Dorsolateral prefrontal cortex (tissue), 122 donors: ENCODE measurements at places on chromosomes 3 and 15.

- DNase-seq: no peak
Measured at GRCh38 chr3:128984596-128984995, 9.3 kb downstream of the CFAP92 start.

DNA sequence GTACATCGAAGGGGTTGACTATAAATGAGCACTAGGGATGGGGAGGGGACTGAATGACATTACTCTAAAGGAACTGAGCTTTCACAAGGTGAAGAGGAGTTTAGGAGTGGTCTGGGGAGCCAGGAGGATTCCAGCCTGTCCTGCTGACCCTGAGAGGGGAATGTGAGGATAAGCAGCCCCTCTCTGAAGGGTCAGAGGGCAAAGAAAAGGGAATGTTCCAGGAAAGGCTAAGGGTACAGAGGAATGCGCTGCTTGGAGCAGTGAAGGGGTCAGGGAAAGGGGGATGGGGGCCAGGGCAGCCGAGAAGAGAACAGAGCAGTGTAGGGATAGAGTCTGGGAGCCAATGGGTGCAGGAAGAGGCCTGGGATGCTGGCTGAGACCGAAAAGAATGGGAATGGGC lies 28.0 kb upstream of the TPM1 start:
- no peak for DNase-seq

GRCh38 chr15:77549576-77550288 lies 83.0 kb downstream of the LINGO1 start:
- DNase-seq: no peak

GRCh38 chr3:19947549-19948225 lies 790 bp downstream of the RAB5A start:
- no peak for DNase-seq

- DNase-seq: no peak
Measured at GRCh38 chr3:194686816-194687637, 1.3 kb downstream of the FAM43A start.

DNA sequence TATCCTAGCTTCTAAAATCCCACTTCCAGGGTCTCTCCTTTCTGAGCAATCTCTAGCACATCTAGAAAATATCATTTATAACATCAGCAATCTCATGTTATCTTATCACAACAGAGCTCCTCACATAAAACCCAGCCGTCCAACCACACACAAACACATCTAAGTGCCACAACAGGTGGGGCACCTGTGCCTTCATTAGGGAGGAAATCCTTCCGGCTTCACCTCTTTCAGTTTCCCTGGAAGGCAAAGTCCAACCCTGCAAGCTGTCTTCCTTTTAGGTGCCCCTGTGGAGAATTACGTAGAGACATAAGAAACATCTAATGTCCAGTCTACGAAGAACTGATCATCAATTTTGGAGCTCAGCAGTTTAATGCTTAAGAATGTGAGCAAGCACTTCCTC lies 1.6 kb downstream of the ZDHHC3 start:
- no peak for DNase-seq

- no peak for DNase-seq
Measured at GRCh38 chr15:100763835-100764750, 115.5 kb upstream of the ALDH1A3 start.

DNA sequence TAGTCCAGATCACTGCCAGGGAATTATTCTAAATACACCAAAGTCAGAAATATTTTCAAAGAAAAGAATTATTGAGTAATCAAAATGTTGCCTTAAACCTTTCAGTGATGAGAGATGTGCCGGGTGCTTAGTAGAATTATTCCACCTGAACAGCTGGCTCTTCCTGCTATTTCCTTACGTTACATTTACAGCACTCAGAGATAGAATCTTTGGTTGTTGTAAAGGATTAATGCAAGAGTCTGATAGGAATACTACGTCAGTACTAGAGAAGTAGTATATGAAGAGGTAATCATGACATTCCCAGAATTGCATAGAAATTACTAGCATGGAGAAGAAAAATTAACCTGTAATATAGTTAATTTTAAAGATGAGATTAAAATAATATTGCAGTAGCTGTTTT lies 50.9 kb upstream of the ZDHHC23 start:
- no peak for DNase-seq

DNA sequence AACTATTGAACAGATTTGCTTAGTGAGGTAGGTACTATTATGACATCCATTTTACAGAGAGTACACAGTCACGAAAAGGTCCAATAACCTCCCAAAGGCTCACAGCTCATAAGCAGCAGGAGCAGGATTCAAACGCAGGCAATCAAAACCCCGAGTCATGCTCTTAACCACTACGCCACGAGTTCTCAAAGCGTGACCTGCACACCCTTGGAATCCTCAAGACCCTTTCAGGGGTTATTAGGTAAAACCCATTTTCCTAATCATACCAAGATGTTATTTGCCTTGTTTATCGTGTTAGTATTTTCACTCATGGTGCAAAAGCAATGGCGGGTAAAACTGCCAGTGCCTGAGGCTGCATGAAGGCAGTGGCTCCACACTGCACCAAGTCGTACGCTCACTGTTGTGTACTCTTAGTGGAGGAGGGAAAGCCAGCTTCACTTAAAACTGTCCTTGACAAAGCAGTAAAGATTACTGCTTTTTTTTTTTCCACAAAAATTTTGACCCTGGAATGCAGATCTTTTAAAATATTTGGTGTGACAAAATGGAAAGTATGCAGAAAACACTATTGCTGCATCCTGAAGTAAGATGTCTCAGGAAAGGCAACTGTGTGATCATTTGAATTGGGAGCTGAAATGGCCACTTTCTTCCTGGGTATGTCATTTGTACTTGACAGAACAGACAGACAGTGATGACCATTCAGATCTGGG lies 96.1 kb downstream of the IGF2BP2 start:
- no peak for DNase-seq

GRCh38 chr15:98537516-98538060 lies 110.8 kb upstream of the IGF1R start:
- no peak for DNase-seq

GRCh38 chr3:61574854-61575253 lies 13.5 kb downstream of the PTPRG start:
- DNase-seq: no peak

- DNase-seq: no peak
Measured at GRCh38 chr3:187336322-187336721, 31.9 kb upstream of the RTP4 start.

GRCh38 chr15:36152936-36153335 lies 426.5 kb upstream of the CDIN1 start:
- DNase-seq: no peak

DNA sequence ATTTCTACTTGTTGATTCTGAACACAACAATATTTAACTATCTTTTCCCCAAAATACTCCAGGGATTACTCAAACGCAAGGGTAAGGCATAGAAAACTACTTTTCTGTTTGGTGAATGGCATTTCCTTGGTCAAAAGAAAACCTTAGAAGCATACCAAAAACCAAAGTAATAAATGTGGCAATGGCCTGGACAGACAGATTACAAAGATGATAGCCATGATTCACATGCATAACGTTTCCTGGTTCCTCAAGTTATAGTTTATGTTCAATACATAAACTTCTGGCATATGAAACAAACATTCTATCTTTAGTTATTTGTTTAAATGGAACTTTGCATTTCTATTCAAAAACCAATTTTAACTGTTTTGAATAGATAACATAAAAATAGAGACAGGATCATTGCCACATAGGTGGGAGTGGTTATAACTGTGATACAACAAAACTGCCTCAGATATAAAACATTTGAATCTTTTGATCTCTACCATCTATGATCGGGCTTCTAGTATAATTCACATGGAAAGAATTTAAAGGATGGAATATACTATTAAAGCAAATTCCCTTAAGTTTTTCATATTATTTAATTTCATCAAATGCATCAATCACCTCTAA lies 32.1 kb downstream of the FOXP1 start:
- no peak for DNase-seq

GRCh38 chr15:73928241-73928579 lies 1.9 kb downstream of the LOXL1 start:
- DNase-seq: no peak

- DNase-seq: no peak
Measured at GRCh38 chr3:132381348-132381944, 35.9 kb upstream of the DNAJC13 start.

DNA sequence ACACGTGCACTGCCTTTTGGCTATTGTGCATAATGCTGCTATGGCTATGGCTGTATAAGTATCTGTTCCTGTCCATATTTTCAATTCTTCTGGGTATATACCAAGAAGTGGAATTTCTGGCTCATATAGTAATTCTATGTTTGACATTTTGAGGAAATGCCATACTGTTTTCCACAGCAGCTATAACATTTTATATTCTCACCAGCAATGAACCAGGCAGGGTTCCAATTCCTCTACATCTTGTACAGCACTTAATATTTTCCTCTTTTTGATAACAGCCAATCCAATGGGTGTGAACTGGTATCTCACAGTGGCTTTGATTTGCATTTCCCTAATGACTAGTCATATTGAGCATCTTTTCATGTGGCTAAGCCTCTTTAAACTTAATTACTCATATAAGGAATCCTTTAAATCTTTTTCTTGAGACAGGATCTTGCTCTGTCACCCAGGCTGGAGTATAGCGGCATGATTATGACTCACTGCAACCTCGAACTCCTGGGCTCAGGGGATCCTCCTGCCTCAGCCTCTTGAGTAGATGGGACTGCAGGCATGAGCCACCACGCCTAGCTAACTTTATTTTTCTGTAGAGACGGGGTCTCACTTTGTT lies 38.1 kb upstream of the IGDCC4 start:
- DNase-seq: no peak

DNA sequence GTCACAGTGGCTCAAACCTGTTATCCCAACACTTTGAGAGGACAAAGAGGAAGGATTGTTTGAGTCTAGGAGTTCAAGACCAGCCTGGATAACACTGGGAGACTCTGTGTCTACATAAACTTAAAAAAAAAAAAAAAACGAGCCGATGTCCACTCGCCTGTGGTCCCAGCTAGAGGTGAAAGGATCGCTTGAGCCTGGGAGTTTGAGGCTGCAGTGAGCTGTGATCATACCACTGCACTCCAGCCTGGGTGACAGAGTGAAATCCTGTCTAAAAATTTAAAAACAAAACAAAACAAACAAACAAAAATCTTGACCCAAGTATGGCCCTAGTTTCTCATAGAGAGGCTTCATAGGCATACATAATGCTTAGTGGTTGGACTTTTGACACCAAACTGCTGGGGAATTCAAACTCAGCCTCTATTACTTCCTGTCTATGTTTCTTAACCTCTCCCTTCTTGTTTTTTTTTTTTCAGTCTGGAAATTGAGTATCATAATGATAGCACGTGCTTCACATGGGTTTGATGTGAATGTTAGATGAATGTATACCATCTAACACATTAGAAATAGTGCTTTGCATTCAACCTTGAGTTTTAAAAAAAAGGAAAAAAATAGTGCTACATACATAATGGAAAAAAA lies 46.4 kb upstream of the CAPN7 start:
- no peak for DNase-seq

- DNase-seq: no peak
Measured at GRCh38 chr15:74207652-74208440, 5.3 kb upstream of the STRA6 start.

GRCh38 chr3:141257961-141258360 lies 26.3 kb downstream of the PXYLP1 start:
- DNase-seq: no peak

DNA sequence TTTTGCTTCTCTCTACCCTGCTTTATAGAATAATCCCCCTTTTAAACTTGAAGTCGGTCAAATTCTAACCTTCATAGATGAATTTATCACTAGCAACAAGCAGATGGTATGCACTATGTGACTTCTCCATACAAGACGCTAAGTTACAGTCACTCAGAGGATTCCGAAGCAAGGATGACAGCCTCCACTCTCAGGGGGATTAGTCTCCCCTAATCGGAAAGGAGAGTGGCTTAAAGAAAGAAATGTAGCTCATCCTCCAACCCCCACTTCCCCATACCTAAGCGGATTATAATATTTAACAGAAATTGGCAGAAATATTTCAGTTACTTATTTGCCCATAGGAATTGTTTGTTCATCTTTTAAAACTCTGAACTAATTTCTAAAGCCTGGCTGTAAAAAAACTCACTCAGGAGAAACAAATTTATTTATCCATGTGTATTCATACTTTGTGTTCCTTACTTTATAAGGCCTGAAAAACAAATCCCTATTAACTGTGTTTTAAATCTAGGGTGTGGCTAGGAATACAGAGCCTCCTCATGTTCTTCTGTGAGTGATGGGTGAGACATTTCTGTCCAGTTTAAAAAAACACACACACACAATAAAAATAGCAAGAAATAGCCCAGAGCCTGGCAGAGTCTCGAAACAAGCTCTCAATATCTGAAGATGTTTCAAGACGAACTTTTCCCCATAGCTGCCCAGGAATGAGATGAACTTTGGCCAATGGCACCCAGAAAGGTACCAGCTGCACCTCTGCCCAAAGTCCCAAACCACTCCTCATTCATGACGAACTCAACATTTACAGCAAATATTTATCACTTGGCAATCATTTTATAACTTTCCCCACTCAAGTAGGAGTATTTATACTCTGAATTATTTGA lies 18.7 kb downstream of the SIAH2 start:
- no peak for DNase-seq

GRCh38 chr3:184676927-184677326 lies 34.9 kb downstream of the MAGEF1 start:
- no peak for DNase-seq
